IMR-90 (cell line): ENCODE measurements at places on chromosomes 7 and 10.

DNA sequence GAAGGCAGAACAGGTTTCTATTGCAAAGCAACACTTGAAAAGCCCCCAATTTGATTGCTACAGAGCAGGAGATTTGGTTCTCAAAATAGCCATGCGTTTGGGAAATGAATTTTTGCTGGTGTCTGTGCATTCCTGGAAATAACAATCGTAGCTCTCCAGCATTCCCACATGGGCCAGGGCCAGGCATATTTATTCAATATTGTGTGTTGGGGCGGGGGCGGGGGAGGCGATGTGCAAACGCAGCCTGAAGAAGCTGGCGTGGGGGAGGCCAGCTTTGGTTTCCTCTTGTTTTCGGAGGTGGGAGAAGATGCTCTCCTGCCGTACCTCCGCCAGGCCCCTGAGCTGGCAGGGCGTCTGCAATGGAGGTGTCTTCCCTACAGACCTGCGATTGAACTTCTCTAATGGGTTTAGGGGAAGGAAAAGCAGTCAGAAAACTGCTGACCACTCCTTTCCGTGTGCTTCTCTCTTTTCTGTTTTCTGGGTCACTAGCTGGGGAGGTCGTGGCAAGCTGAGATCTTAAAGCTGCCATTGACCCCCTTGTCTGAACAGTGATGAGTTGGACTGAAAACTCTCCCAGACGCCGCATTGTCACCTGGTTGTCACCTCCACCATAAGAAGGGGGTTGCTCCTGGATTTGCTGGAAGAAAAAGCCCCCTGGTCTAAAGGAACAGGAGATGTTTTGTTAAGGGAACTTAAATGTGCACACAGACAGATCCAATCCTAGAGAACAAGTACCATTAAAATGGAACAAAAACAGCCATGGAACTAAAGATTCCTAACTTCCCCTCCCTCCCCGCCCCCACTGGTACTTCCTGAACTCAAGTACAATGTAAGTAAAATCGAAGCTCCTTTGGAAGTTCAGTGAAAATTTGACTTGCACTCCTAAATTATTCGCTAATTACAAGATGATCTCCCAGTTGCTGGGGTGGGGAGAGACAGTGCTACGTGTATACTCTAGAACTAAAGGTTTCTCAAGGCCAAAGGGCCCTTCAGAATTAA lies 56.4 kb upstream of the HABP2 start:
- DNase-seq: no peak

GRCh38 chr10:75764974-75765788 lies 333.8 kb downstream of the LRMDA start:
- no peak for DNase-seq

- no peak for DNase-seq
Measured at GRCh38 chr7:27140126-27140857, 3.2 kb downstream of the HOXA5 start.

DNA sequence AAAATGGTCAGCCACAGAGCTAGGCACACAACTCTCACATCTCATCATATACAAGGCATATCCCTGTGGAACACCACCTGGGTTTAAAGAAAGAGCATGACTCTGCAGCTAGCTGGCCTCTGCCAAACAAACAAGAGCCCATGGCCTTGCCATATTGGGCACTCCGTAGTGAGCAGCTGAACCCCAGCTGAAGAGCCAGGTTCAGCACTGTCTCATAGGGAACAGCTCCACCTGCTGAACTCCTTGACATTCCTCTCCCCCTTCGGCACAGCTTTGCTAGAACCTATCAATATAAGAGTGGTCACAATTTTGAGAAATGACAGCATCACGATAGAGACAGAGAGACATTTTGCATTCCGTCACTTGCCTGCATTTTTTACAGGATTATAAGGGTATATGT lies 20.0 kb downstream of the SORCS1 start:
- DNase-seq: no peak

GRCh38 chr10:126478546-126478945 lies 90.3 kb upstream of the ADAM12 start:
- no peak for DNase-seq

- DNase-seq: peak; percentile 94
Measured at GRCh38 chr7:34260279-34260678, 354.9 kb downstream of the BMPER start.

GRCh38 chr7:18200855-18201254 lies 173.2 kb upstream of the PRPS1L1 start:
- no peak for DNase-seq

- DNase-seq: no peak
Measured at GRCh38 chr7:86937363-86937878, 122.0 kb downstream of the ELAPOR2 start.

GRCh38 chr7:94451187-94451586 lies 56.5 kb downstream of the COL1A2 start:
- DNase-seq: no peak

DNA sequence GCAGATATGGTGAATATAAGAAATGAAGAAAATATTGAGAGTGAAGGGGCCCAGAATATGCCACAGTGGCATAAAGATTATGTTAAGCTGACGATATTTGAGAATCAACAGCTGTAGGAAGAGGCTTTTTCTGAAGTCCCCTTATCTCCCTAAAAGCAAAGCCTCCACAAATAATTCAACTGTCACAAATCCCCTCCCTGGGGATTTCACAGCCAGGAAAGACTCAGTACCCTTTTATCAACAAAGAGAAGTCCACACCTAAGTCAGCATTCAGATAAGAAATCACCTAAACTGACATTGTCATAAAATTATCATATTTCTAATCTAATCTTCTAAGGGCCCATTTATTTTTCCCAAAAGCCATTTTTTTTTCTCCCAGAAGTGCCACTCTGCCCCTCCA lies 284.9 kb upstream of the VWC2 start:
- DNase-seq: no peak

- peak; percentile 55 for DNase-seq
Measured at GRCh38 chr10:100743626-100744135, 1.7 kb upstream of the PAX2 start.

DNA sequence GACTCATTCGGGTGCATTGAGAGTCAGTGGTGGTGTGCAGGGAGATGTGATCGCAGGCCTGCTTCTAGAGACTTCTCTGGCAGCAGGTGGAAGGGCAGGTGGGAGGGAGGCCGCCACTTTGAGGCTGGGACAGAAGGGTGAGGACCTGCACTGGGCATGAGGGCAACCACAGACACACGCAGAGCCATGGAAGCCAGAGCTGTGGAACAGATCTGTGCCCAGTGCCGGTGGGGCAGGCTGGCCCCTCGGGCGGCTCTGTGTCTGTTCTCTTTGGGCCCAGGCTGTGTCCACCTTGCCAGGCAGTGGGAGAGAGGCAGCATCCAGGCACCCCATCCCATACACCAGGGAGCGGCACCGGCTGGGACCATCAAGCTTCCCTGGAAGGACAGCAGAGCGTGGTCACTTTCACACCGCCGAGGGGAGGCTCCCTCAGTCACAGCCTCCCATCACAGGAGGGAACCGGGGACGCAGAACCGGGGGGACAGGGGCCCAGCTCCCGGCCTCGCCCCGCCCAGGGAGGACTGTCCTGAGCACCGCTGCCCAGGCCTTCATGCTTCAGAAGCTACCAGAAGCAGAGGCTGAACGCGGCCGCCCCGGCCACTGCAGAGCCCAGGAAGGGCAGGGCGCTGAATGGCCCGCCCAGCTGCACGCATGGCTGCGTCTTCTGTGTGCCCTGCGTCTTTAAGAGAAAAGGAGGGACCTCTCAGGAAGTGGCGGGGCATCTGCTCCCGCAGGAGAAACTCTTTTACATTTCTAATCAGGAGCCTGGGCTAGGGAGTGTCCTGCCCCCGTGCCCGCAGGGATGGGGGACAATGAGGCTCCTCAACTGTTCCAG lies 32.1 kb downstream of the EN2 start:
- no peak for DNase-seq

- no peak for DNase-seq
Measured at GRCh38 chr7:96233528-96234154, 88.3 kb downstream of the SLC25A13 start.

DNA sequence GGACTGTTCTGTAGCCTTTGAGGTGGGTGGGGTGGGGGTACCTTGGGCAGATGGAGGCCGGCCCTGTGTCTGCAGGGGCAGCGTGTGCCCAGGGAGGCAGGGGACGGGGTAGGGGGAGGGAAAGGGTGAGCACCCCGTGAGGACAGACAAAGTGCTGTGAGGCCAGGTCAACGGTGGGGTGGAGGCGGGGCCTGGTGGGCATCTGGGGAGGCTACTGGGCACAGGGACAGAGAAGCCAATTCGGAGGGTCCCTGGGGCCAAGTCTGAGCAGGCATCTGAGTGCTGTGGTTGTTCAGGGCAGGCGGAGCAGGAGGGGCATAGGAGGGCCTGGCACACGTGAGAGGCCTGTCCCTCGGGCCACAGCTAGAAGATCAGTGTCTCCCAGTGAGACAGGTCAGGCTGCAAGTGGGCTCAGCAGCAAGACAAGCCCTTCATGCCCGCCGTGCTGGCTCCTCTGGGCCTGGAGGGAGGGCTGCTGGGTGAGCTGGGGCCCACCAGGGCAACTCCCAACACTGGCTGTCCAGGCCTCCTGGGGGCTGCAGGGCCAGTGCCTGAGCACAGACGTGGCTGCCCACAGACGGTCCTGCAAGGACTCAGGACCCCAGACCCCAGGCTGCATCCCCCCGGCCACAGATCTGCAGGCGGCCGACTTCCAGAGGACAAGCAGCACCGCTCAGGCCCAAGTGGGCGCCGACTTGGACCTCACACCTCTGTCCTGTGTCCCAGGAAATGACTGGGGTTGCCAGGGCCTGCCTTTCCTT lies 26.4 kb upstream of the KNDC1 start:
- no peak for DNase-seq

GRCh38 chr10:69287181-69287580 lies 8.9 kb downstream of the HK1 start:
- DNase-seq: no peak

DNA sequence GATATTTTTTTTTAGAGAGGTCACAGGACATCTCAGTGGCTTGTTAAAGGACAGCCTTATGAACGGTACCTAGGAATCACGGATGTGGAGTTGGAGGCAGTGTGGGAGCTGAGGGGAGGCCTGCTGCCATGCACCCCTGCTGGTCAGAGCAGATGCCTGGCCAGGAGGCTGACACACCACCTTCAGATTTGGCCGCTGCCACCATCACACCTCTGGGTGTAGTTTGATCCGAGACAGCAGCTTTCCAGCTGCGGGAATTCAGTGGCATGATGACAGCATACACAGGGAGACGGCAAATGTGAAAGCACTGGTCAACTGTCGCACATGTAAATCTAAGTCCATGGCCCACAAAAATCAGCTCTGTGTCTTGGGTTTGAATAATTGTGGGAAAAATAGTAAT lies 285.4 kb downstream of the ADARB2 start:
- no peak for DNase-seq

DNA sequence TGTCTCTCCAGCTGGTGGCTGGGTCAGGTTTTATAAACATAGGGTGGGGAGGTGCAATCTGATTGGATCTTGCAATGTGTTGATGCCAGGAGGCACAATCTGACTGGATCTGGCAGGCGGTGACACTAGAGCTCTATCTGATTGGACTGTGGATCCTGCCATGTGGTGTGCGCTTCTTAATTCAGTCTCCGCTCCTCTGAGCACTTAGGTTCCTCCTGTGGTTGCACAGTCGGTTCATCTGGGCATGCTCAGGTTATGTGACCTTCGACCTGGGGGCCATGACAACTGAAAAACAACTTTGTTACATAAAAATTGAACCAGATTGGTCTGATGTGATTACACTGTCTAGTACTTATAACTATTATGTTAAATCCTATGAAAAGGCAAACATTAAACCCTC lies 127.1 kb upstream of the SVIL start:
- no peak for DNase-seq

- no peak for DNase-seq
Measured at GRCh38 chr10:4177791-4178190, 392.8 kb upstream of the KLF6 start.
